Stimulated activated CD4-positive, alpha-beta T cell treated with anti-CD3 and anti-CD28 coated beads, TNF-alpha, amount 100 ng/mL, for 1 hour (primary cell): ENCODE measurements at places on chromosomes 13 and 19.

GRCh38 chr13:102846261-102847015 is 606 bp downstream of the ERCC5 start:
- no peak for DNase-seq

DNA sequence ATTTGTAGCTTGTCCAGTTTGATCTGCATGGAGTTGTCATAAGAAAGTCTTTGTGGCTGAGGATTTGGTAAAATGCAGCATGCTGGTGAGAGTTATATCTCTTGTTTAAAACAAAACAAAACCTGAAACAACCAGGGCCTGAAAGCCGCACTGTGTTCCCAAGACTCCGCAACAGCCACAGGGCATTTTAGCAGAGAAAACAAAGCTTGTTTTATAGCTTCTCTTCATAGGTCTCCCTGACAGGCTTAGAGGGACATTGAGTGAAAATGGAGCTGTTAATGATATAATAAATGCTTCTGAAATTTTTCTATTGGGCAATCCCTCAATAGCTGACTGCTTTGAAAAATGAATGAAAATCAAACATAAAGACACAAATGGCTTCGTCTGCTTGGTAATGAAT is 148.7 kb upstream of the RNF113B start:
- DNase-seq = no peak

GRCh38 chr19:8028951-8029491 is 23.5 kb upstream of the CCL25 start:
- DNase-seq = no peak

- no peak for DNase-seq
Observed at GRCh38 chr19:40758491-40758890, 7.5 kb downstream of the SNRPA start.

- no peak for DNase-seq
Observed at GRCh38 chr19:14115756-14116155, 1.8 kb downstream of the PRKACA start.

DNA sequence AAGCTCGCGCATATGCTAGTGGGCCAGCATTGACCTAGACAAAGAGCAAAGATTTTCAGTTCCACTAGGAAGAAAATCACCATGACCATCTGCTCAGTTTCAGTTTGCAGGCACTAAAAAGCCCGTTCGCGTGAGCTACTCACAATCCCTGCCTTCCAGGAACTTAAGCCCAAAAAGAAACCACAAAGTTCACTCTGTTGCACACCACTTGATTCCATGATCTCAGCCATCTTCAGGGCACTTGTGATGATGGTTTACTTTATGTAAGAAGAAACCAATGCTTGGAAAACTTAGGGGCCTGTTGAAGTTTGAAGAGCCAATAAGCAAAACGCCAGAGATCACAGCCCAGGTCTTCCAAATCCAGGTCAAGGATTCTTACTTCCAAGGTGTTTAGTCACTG is 45.0 kb upstream of the SLC15A1 start:
- DNase-seq = no peak

DNA sequence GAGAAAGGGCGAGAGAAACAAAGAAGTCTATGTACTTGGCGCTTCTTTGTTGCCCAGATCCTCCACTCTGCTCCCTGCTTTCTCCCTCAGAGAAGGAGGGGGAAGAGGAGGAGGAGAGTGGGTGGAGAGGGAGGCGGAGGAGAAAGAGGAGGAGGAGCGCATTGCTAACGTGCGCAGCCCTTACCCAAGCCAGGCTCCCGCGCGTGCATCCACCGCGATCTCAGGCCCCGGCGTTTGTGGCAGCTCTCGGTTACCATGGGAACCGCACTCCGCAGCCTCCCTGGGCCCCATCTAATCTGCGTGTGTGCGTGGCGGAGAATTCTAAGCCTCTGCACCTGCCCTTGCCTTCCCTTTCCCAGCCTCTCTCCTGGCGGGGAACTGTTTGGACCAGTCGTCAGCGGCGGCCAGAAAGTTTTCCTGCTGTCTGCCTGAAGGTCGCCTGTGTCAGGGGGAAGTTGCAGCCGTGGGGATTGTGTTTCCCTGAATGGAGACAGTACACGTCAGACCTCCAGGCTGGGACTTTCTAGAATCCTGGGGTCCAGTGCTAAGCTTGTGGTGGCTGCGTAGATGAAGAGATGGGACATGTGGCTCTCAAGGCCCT is at the start of gene ERICH6B:
TSS of gene ERICH6B (minus strand) at position 239 of the 601 bp plus-strand sequence. CDS start 18,734 bp downstream, outside the sequence.
- no peak for DNase-seq

- DNase-seq = no peak
Observed at GRCh38 chr19:35671818-35672217, 5.5 kb downstream of the UPK1A start.

DNA sequence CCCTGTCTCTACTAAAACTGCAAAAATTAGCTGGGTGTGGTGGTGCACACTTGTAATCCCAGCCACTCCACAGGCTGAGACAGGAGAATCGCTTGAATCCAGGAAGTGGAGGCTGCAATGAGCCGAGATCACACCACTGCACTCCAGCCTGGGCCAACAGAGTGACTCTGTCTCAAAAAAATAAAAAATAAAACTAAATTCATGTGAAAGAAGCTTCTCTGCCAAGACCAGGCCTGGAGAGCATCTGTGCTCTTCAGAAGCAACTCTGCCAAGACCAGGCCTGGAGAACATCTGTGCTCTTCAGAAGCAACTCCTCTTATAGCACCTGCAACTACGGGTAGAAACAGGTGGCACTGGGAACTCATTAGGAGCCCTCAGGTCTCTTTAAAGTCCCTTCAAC is 37.7 kb downstream of the CRYL1 start:
- DNase-seq = no peak

DNA sequence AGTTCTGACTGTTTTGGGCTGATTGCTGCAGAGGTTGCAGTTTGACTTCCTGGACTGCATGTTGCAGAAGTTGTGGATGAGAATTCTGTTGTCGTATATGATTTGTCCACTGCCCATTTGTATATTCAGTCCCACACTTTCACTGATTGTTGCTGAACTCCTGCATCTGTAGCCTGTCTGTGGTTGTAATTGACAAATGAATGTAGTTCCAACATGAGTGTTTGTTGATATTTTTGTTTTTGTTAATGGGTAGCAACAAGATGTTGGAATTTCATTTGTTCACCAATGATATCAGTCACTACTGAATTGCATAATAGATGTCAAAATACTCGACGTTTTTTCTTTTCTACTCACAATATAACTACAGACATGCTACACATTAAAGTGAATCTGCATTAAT is 533.9 kb downstream of the DCT start:
- no peak for DNase-seq

- no peak for DNase-seq
Observed at GRCh38 chr13:113646921-113647340, 11.1 kb downstream of the ATP4B start.

DNA sequence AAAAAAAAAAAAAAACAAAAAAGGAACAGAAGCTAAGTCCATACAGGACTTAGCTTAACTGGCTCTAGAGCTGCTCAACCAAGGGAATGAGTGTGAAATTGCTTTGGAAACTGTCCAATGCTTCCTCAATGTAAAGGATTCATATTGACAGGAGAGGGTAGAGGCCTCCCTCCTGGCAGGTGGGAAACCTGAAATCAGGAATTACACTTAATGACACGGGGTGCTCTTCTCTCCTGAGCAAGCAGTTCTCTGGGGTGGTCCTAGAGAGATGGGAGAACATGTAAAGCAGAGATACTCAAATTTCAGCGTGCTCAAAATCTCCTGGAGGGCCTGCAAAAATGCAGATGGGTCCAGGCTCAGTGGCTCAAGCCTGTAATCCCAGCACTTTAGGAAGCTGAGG is 3.6 kb upstream of the MAG start:
- no peak for DNase-seq

- DNase-seq = no peak
Observed at GRCh38 chr13:96091164-96092117, 1.5 kb downstream of the HS6ST3 start.

DNA sequence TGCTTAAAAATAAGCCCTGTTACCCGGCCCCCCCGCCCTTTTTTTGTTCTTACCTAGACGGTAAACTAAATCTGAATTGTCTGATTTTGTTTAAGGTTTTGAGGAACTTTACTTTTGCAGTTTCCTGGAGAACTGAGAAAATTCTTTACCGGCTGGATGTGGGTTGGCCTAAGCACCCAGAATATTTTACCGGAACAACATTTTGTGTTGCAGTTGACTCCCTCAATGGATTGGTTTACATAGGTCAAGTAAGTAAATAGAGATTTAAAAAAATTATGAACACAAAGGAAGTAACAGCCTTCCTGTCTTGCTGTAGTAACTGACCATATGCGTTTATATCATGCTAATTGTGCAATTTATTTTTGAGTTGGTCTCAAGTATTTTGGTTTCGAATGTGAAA is 785 bp downstream of the NHLRC3 start:
- no peak for DNase-seq

DNA sequence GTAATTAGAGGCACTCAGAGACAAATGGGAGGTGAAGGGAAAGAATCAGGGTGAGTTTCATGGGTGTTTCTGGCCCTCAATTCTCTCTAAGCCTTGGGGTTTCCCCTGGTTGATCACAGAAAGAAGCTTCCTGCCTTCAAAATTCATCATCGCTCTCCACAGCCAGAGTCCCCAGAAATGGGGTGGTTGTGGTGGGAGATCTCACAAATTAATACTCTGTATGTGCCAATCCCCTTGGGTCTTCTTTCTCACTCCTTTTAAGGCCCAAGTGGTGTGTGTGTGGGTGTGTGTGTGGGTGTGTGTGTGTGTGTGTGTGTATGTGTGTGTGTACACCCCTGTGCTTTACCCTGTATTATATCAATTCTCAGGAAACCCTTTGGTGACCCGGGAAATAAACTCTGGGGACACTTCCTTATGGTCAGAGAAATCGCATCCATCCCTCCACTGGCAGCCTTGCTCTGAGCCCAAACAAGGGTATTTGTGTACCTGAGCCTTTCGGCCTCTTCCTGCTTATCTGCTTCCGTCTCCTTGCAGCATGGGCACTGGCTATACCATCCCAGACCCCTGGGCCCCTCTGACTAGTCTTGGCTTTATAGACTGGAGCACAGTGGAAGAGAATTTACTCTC is 2.8 kb upstream of the FCGBP start:
- peak; percentile 24 for DNase-seq
